ENCODE measurements at places on chromosomes 7 and 10. TPM values are rescaled to one million over a fixed set of nuclear protein-coding genes. Genes with fewer than 3 reads are reported as not detected.

The SLC25A28 gene
- total RNA-seq: 29.7 TPM

The PCLO gene
- total RNA-seq: 2.1 TPM

- H3K27ac ChIP-seq: peak overlapping the region; percentile 85
- H3K4me3 ChIP-seq: no peak overlapping the region
- no peaks in the 10 kb centered on the region for H3K36me3 ChIP-seq
These were observed 130.6 kb upstream of the BTBD16 start for GRCh38 chr10:122140461-122140902.

GRCh38 chr7:144027070-144027469 lies 21.7 kb upstream of the OR2A5 start:
- H3K36me3 ChIP-seq: no peaks in the 10 kb centered on the region
- no peaks in the 10 kb centered on the region for H3K4me1 ChIP-seq
- no peak overlapping the region for H3K27ac ChIP-seq

The LLCFC1 gene
- not detected for total RNA-seq

DNA sequence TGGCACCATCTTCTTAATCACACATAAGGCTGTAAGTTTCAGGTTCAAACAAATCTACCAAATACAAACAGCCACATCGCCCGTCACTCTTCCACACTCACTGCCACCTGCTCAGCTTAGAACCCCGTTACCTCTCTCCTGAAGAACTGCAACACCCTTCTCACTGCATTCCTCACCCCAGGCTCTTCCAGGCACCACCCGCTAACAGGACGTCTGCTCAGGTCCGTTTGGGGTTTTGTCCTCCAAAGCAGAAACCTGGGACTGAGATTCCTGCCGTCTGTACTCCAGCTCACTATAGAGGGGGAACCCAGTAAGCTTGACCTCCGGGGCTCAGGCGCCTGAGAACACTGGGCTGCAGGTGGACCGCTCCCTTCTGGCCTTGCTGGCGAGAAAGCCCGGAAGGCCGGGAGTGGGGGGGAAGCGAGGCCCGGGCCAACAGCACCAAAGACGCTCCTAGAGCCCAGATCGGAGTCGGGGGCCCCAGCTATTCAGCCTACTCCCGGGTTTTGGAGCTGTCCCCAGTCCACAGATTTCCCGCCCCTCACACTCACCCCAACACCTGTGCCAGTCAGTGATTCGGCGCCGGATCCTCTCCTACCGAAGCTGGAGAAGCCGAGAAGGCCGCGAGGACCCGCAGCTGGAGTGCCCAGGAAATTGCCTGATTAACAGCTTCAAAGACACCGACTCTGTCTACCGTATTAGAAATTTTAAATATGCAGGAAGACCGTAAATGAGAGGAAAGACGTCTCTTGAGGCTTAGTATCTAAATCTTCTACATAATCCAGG lies at the start of gene AP3M1:
Gene AP3M1, minus strand, starts transcription at position 625 of the 786 bp plus-strand sequence. CDS start 12,449 bp downstream, outside the sequence.
- peak within 1 kb of the TSS; percentile 86 for H3K27ac ChIP-seq
- H3K4me3 ChIP-seq: peak within 1 kb of the TSS; percentile 69
- DNase-seq: peak; percentile 88

GRCh38 chr10:104446151-104446550 lies 92.5 kb downstream of the CFAP58 start:
- H3K4me3 ChIP-seq: no peak overlapping the region
- no peaks in the 10 kb centered on the region for H3K36me3 ChIP-seq
- H3K27me3 ChIP-seq: no peaks in the 10 kb centered on the region
- H3K27ac ChIP-seq: no peak overlapping the region

- DNase-seq: no peak
- no peaks in the 10 kb centered on the region for H3K27me3 ChIP-seq
- H3K27ac ChIP-seq: no peak overlapping the region
- H3K36me3 ChIP-seq: no peaks in the 10 kb centered on the region
These were observed 174.4 kb downstream of the MDFIC start for GRCh38 chr7:115096262-115096661.

DNA sequence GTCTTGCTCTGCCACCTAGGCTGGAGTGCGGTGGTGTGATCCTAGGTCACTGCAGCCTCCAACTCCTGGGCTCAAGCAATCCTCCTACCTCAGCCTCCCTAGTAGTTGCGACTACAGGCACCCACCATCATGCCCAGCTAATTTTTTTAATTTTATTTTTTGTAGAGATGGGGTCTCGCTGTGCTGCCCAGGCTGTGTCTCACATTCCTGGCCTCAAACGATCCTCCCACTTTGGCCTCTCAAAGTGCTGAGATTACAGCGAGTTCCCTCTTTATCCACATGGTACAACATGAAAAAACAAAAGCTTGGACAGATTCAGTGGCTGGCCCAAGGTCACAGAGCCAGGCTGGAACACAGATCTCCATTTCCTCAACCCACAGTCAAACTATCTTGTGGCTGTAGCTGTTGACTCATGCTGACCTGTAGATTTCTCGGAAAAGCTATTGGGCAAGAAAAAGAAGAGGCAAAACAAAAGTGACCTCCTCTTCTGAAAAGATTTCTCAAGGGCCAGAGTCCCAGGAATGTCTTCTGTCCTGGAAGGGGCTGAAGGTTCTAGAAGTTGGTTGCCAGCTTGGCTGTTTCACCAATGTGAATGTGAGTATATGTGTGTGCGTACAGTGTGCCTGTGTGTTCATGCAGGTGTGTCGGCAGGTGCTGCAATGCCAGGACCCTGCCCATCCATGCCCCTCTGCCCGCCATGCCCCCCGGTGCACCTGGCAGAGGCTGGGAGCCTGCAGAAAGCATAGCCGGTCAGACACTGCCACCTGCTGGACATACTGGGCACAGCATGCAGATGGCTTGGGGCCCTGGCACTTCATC lies 28.4 kb downstream of the TMEM130 start:
- DNase-seq: peak; percentile 38
- H3K4me1 ChIP-seq: no peaks in the 10 kb centered on the region
- peaks cover 11% of the 10 kb centered on the region for H3K27me3 ChIP-seq

DNA sequence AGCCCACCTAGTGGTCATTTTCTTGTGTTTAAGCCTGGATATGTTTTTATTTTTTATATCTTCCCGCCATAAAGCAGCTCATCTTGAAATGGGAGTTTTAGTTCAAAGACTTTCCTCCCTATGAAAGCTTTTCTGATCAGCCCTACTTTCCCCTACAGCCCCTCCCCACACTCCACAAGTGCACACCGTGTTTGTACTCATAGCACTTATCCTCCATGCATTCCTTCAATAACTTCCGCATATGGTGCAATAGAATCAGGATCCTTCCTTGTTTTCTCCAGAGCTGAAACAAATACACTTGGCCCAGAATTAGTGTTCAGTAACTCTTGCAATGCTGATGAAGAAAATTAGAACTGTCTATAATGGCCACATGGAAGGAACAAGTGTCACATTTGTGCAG lies 235.9 kb downstream of the KCNMA1 start:
- no peaks in the 10 kb centered on the region for H3K36me3 ChIP-seq
- H3K27me3 ChIP-seq: peaks cover 10% of the 10 kb centered on the region
- DNase-seq: no peak
- no peaks in the 10 kb centered on the region for H3K4me1 ChIP-seq
- no peak overlapping the region for H3K4me3 ChIP-seq

The PRLHR gene
- not detected for total RNA-seq

The GPR15LG gene
- total RNA-seq: not detected

DNA sequence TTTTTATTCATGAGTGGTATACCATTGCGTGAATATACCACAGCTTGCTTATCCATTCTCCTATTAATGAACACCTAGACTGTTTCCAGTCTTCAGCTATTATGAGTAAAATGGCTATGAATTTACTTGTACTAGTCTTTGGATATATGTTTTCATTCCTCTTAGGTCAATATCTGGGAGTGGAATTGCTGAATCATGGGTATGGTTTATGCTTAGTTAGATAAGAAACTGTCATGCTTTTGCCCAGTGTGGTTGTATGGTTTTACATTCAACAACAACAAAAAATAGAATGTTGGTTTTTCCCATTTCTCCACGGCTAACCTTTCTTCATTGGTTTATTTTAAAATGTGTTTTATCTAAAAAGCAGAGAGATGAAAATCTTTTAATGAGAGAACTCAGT lies 308.3 kb downstream of the PHF14 start:
- H3K27me3 ChIP-seq: no peaks in the 10 kb centered on the region
- DNase-seq: no peak
- no peak overlapping the region for H3K27ac ChIP-seq

- no peaks in the 10 kb centered on the region for H3K36me3 ChIP-seq
- H3K27ac ChIP-seq: no peak overlapping the region
- H3K4me3 ChIP-seq: no peak overlapping the region
These were observed 86.0 kb downstream of the CAMK1D start for GRCh38 chr10:12435348-12435747.

The CALN1 gene
- total RNA-seq: not detected

DNA sequence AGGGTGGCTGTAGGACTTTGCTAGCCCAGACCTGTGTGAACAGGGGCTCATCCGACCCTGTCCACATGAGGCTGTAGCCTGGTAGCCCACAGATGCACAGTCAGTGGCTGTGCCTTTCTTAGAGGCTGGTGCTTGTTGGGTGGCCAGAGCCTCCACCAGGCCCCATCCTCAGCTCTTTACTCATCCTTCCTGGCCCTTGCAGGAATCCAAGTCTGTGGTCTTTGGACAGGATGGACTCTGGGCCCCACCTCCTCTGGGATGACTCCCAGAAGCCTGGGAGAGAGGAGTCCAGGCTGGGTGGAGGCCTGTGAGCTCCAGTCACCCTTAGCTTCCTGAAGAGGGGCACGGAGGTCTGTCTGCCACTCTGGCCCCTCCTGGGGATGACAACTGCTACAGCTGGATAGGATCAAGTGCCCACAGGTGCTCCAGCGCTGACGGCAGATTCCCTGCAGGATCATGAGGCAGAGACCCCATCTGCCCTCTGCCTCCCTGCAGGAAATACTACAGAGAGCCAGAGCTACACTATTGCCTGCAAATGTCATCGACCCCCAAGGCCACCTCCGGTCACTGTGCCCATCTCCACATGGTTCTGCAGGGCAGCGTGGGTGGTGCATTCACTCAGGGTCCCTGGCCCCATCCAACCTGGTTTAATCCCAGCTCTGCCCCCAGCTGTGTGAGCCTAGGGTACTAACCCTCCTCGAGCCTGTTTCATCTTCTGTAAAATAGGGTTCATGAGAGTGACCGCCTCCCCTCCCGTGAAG lies 114.5 kb downstream of the PTPN20 start:
- DNase-seq: peak; percentile 4
- H3K4me1 ChIP-seq: no peaks in the 10 kb centered on the region
- H3K27ac ChIP-seq: no peak overlapping the region
- H3K4me3 ChIP-seq: no peak overlapping the region
- H3K27me3 ChIP-seq: no peaks in the 10 kb centered on the region
- no peaks in the 10 kb centered on the region for H3K36me3 ChIP-seq

DNA sequence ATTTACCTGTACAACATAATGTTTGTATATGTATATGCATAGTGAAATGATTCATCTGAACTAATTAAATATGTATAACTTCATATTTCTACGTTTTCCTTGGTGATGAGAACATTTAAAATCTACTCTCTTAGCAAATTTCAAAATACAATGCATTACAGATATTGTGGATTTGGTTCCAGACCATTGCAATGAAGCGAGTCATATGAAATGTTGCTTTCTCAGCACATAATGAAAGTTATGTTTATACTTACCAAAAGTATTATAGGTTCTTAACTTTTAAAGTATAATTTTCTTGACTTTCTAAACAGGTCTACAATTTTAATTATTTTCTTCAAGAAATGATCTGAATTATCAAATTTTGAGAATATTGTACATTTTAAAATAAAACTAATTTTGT lies 189.2 kb downstream of the CSTF2T start:
- DNase-seq: no peak
- H3K4me3 ChIP-seq: no peak overlapping the region
- H3K27ac ChIP-seq: no peak overlapping the region
- H3K27me3 ChIP-seq: no peaks in the 10 kb centered on the region
- no peaks in the 10 kb centered on the region for H3K36me3 ChIP-seq

DNA sequence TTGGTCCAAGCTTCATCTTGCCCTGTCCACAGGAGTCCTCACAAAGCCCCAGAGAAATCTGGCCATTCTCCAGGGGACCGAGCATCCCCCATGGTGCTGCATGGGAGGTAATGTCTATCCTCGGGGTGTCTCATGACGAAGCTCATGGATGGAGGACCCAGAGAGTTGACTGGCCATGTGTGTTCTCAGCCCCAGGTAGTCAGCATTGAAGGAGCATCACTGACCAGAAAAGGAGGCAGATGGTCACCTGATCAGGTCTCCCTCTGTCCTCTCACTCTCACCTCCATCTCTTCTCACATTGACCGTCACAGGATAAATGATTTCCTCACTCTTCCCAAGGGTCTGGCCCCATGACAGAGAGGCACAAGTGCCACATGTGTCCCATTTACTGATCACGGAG lies 33.4 kb upstream of the GDF10 start:
- no peaks in the 10 kb centered on the region for H3K27me3 ChIP-seq
- H3K27ac ChIP-seq: no peak overlapping the region
- H3K4me3 ChIP-seq: no peak overlapping the region

- H3K4me1 ChIP-seq: no peaks in the 10 kb centered on the region
- no peak overlapping the region for H3K4me3 ChIP-seq
- no peak overlapping the region for H3K27ac ChIP-seq
- no peaks in the 10 kb centered on the region for H3K36me3 ChIP-seq
These were observed 148.2 kb upstream of the SLC26A5 start for GRCh38 chr7:103594186-103594585.

The NUDT1 gene
- total RNA-seq: 11.5 TPM

DNA sequence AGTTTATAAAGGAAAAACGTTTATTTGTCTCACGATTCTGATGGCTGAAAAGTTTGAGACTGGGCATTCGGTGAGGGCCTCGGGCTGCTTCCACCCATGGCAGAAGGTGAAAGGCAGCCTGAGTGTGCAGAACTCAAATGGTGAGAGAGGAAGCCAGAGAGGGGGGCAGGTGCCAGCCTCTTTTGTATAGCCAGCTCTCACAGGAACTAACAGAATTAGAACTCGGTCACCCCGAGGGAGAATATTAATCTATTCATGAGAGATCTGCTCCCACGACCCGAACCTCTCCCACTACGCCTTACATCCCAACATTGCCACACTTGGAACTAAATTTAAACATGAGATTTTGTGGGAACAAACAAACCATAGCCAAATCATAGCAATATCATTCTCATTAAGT lies 112.6 kb downstream of the ZPBP start:
- H3K27me3 ChIP-seq: no peaks in the 10 kb centered on the region
- H3K4me3 ChIP-seq: no peak overlapping the region
- no peak for DNase-seq
- H3K36me3 ChIP-seq: no peaks in the 10 kb centered on the region
- no peaks in the 10 kb centered on the region for H3K4me1 ChIP-seq

- no peaks in the 10 kb centered on the region for H3K27me3 ChIP-seq
- H3K4me3 ChIP-seq: no peak overlapping the region
- peaks cover 47% of the 10 kb centered on the region for H3K4me1 ChIP-seq
- peak overlapping the region; percentile 97 for H3K27ac ChIP-seq
These were observed 220.2 kb downstream of the ARHGAP12 start for GRCh38 chr10:31708474-31708873.

DNA sequence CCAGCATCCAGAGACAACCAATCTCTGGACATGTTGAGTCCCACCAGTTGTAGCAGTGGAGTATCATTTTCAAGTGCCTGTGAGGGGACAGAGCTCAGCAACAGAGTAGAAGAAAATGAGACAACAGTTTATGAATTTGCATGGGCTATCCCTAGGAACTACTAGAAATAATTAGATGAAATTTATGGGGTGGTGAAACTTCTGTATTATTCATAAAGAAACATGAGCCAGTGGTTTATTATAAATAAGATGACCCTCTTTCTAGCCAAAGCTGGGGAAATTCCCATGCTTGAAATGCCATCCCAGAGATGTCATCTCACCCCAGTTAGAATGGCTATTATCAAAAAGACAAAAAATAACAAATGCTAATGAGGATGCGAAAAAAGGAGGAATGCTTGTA lies 55.1 kb upstream of the ITGB8 start:
- no peak overlapping the region for H3K27ac ChIP-seq
- H3K36me3 ChIP-seq: no peaks in the 10 kb centered on the region
- no peak overlapping the region for H3K4me3 ChIP-seq
- no peak for DNase-seq
- H3K27me3 ChIP-seq: no peaks in the 10 kb centered on the region
- H3K4me1 ChIP-seq: no peaks in the 10 kb centered on the region

GRCh38 chr10:74093530-74094164 lies 57.0 kb downstream of the AP3M1 start:
- no peak overlapping the region for H3K4me3 ChIP-seq
- no peak overlapping the region for H3K27ac ChIP-seq
- no peaks in the 10 kb centered on the region for H3K27me3 ChIP-seq
